ENCODE measurements at places on chromosomes 5 and 9.

DNA sequence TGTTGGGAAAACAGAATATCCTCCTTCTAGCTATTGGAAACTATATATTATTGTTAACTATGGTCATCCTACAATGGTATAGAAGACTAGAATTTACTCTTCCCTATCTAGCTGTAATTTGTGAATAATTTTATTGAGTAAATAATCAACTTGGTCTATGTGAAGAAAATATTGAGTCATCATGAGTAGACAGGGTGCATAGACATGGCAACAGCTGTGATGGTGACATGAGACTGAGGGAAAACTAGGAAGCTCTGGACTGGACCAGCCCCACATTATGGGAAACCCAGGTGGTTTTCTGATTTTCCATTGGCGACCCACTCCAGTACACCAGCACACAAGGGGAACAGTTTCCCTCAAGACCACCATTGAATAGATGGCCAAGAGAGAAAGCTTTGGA lies 95.0 kb downstream of the APBA1 start:
- DNase-seq: no peak
- H3K27ac ChIP-seq: no peak overlapping the region
- H3K27me3 ChIP-seq: no peaks in the 10 kb centered on the region
- H3K4me1 ChIP-seq: peaks cover 4% of the 10 kb centered on the region
- H3K4me3 ChIP-seq: no peak overlapping the region

GRCh38 chr5:155783246-155783645 lies 543.7 kb upstream of the SGCD start:
- H3K36me3 ChIP-seq: no peaks in the 10 kb centered on the region
- H3K4me3 ChIP-seq: no peak overlapping the region

DNA sequence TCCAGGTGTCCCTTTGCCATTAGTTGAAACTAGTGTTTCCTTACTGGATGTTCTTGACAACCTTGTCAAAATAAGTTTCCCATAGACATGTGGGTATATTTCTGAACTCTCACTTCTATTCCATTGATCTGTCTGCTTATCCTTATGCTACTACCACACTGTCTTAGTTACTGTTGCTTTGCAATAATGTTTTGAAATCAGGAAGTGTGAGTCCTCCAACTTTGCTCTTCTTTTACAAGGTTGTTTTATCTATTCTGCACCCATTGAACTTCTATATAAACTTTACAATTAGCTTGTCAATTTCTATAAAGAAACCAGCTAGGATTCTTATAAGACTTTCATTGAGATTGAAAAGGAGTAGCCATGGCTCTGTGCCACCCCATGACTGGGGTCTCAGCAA lies 24.3 kb downstream of the CD14 start:
- H3K4me3 ChIP-seq: peak overlapping the region; percentile 65
- peaks cover 86% of the 10 kb centered on the region for H3K4me1 ChIP-seq
- no peaks in the 10 kb centered on the region for H3K27me3 ChIP-seq
- H3K27ac ChIP-seq: peak overlapping the region; percentile 96

- H3K27ac ChIP-seq: no peak overlapping the region
- H3K36me3 ChIP-seq: no peaks in the 10 kb centered on the region
- no peaks in the 10 kb centered on the region for H3K27me3 ChIP-seq
- H3K4me3 ChIP-seq: no peak overlapping the region
These were observed 6.9 kb upstream of the VAV2 start for GRCh38 chr9:133998915-133999595.

GRCh38 chr9:86669422-86669821 lies 277.9 kb downstream of the GAS1 start:
- no peak for DNase-seq
- no peak overlapping the region for H3K27ac ChIP-seq
- no peaks in the 10 kb centered on the region for H3K27me3 ChIP-seq
- H3K4me3 ChIP-seq: no peak overlapping the region
- H3K36me3 ChIP-seq: no peaks in the 10 kb centered on the region
- no peaks in the 10 kb centered on the region for H3K4me1 ChIP-seq

GRCh38 chr5:117880932-117881331 lies 1107.4 kb downstream of the DTWD2 start:
- H3K4me3 ChIP-seq: no peak overlapping the region
- H3K36me3 ChIP-seq: no peaks in the 10 kb centered on the region
- no peaks in the 10 kb centered on the region for H3K4me1 ChIP-seq
- no peak for DNase-seq
- no peaks in the 10 kb centered on the region for H3K27me3 ChIP-seq

DNA sequence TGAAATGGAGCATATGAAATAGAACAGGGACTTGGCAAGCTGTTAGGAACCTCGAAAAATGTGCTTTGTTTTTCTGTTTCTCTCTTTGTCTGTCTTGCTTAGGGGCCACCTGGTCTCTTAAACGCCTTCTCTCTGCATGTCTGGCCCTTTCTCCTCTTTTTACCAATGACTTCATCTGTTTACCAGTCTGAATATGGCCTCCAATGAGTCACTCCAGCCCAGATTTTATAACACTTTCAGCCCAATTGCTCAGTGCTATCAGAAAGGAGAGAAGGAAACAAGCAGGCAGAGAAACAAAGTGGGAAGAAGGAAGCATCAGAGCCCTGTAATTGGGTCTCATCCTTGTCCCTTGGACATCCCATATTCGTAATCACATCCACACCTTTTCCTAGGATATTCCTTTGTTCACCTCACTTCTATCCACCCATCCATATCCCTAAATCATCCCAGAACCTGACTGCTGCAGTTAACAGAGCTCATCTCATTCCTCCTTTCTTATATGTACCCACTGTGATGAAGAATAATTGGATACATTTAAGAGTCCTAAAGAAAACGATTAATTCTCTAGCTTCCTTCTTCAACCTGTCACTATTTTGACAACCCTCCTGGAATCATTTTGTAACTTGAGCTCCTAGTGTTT lies 151.8 kb upstream of the GPR151 start:
- no peak overlapping the region for H3K27ac ChIP-seq
- no peaks in the 10 kb centered on the region for H3K4me1 ChIP-seq
- DNase-seq: no peak
- H3K36me3 ChIP-seq: no peaks in the 10 kb centered on the region

DNA sequence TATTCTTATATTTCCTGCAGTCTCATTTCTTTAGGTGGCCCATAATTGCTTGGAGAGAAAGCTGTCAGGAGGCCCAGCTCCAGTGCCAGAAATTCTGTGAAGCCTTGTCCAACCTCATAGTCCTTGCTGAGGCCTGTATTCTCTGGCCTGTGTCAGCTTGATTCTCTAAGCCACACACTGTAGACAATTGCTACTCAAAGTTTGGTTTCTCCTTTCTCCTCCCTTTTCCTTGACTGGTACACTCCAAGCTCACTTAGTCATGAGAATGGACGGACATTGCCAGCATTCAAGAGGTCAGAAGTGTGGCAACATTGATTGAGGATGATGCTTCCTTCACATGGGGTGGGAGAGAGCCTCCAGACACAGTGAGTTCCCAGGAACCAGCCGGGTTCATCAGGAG lies 71.3 kb upstream of the CXCL14 start:
- H3K4me3 ChIP-seq: no peak overlapping the region
- no peaks in the 10 kb centered on the region for H3K36me3 ChIP-seq
- H3K27me3 ChIP-seq: no peaks in the 10 kb centered on the region
- H3K27ac ChIP-seq: no peak overlapping the region
- no peaks in the 10 kb centered on the region for H3K4me1 ChIP-seq
- no peak for DNase-seq

DNA sequence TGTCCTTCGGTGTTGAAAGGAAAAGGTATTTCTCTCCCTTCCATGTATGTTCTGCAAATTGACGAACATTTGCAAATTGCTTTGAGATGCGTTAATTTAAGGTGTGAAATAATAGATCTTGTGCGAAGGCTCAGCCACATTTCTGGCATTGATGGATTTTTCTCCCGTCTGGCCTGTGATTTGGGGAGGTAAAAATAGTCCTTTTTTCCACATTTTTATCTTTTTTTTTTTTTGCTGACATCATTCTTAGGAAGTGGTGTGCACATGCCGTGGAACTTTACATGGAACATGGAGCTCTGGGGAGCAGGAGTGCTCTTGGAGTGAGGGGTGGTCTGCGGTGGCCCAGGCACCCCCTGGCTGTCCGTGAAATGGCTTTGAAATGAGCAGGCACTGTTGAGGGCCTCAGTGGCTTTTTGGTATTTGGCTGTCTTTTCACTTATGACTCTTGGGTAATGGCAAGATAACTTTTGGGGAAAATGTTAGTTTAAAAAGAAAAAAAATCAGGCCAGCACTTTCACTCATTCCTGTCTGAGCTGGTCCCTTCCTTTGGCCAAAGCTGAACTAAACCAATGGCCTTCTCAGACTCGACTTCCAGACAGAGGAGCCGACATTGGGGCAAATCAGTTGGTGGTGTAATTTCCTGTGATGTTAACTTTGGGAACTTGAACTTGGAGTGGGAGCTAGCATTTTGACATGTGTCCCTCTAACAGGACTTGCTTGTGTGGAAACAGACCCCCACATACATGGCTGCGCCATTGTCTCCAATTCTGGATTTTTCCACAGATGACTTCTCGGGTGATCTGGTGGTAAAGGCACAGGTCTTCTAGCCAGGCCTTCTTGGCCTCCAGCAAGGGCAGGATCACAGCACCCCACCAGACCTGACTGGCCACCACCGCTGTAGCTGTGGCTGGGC lies 4.2 kb downstream of the NEK6 start:
- DNase-seq: peak; percentile 45
- peaks cover 15% of the 10 kb centered on the region for H3K36me3 ChIP-seq
- H3K4me1 ChIP-seq: peaks cover 87% of the 10 kb centered on the region
- peak overlapping the region; percentile 93 for H3K27ac ChIP-seq
- H3K4me3 ChIP-seq: peak overlapping the region; percentile 40

- H3K4me3 ChIP-seq: no peak overlapping the region
- no peak for DNase-seq
- no peaks in the 10 kb centered on the region for H3K36me3 ChIP-seq
- H3K27me3 ChIP-seq: no peaks in the 10 kb centered on the region
- H3K27ac ChIP-seq: no peak overlapping the region
These were observed 48.7 kb downstream of the BAAT start for GRCh38 chr9:101336091-101336490.

DNA sequence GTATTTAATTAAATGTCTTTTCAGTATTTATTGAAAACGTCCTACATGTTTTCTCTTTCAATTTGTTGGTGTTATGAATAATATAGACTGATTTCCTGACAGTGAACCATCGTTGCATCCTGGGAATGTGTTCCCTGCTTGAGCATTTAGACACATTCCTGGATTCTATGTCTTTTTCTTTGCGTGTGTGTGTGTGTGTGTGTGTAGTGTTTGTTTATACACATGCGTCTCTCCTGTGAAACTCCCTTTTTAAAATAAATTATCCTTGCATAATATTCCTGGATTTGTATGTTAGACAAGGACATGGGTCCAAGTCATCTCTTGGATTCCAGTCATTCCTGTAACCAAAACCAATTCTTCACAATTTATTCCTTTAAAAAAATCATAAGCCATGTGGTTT lies 153.4 kb downstream of the HSPA4 start:
- no peaks in the 10 kb centered on the region for H3K4me1 ChIP-seq
- H3K27ac ChIP-seq: no peak overlapping the region
- no peaks in the 10 kb centered on the region for H3K27me3 ChIP-seq
- DNase-seq: no peak
- no peaks in the 10 kb centered on the region for H3K36me3 ChIP-seq

DNA sequence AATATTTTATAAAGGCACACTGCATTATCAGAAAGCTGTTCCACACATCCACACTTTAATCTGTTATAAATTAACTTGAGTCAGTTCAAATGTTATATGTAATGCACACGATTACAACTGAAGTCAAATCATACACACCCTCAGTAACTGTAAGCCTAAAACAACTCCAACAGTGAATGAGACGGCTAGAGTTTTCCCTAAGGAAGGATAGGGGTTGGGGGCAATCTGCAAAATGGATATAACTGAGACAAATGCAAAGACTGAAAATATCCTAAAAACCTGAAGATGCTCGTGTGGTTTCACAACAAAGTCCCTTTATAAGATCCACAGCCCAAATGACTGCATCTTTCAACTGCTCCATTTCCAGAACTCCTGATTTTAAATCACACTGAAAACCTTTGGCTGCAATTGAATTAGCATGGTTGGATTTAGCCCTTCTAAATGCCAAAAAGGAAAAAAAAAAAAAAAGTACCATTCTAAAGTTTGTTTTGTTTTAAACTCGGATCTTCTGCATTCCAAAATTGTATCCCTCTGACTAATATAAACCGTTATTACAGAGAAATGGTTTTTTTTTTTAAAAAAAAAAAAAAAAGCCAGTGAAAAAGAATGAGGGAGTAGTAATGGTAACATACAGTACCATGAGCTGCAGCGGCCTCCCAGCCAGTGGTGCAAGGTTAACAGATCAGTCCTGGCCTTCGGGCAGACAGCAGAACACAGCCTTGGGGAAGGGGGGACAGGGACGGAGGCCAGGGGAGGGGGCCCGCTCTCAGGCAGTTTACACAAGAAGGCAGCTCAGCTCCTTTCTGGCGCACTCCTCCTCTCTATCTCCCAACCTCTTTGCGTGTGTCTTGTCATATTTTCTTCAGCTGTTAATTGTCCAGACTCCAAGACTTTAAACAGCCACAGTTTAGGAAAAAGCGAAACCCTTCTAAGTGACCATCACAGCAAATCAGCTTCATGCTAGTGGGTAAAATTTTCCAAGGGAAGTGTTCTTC lies 166.1 kb downstream of the BNC2 start:
- DNase-seq: no peak
- no peaks in the 10 kb centered on the region for H3K4me1 ChIP-seq
- H3K27ac ChIP-seq: no peak overlapping the region
- H3K36me3 ChIP-seq: no peaks in the 10 kb centered on the region
- no peak overlapping the region for H3K4me3 ChIP-seq

DNA sequence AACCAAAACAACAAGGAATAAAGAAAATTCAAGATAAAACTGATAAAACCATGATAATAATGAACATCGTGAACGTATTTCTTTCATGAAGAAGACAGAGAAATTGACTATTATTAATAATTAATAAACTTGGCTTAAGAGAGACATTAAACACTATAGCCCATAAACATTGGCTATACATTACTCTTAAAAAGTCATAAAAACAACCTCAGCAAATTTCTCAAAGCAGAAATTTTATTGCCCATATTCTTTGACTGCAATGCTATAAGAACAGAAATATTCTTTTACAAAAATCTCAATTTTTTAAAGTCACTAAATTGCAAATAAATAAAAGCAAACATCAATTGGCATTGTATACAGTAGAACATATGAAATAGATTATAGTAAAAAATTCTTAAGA lies 42.5 kb downstream of the CSF2 start:
- H3K4me3 ChIP-seq: no peak overlapping the region
- H3K27me3 ChIP-seq: no peaks in the 10 kb centered on the region
- H3K4me1 ChIP-seq: peaks cover 17% of the 10 kb centered on the region
- no peaks in the 10 kb centered on the region for H3K36me3 ChIP-seq
- no peak for DNase-seq
- no peak overlapping the region for H3K27ac ChIP-seq

GRCh38 chr5:53001541-53001940 lies 12.4 kb downstream of the ITGA2 start:
- no peak for DNase-seq
- H3K4me3 ChIP-seq: no peak overlapping the region
- H3K4me1 ChIP-seq: no peaks in the 10 kb centered on the region

GRCh38 chr9:91273853-91274552 lies 87.7 kb downstream of the AUH start:
- H3K4me1 ChIP-seq: no peaks in the 10 kb centered on the region
- no peak overlapping the region for H3K27ac ChIP-seq
- peak; percentile 56 for DNase-seq
- no peaks in the 10 kb centered on the region for H3K36me3 ChIP-seq
- no peak overlapping the region for H3K4me3 ChIP-seq

GRCh38 chr5:139658928-139659667 lies 10.9 kb downstream of the CXXC5 start:
- no peak overlapping the region for H3K27ac ChIP-seq
- DNase-seq: peak; percentile 63
- H3K4me1 ChIP-seq: peaks cover 72% of the 10 kb centered on the region
- peaks cover 2% of the 10 kb centered on the region for H3K27me3 ChIP-seq
- H3K4me3 ChIP-seq: no peak overlapping the region

- no peak overlapping the region for H3K4me3 ChIP-seq
- no peaks in the 10 kb centered on the region for H3K36me3 ChIP-seq
- no peak for DNase-seq
- no peak overlapping the region for H3K27ac ChIP-seq
These were observed 541.1 kb downstream of the NR2F1-AS1 start for GRCh38 chr5:93039888-93040287.
